ENCODE measurements at places on chromosomes 1 and 21. TPM values are rescaled to one million over a fixed set of nuclear protein-coding genes. Genes with fewer than 3 reads are reported as not detected.

CDC20 gene
- total RNA-seq = 182 TPM

MROH7 gene
- total RNA-seq = 0.14 TPM

OR2M3 gene
- total RNA-seq = not detected

SIK1 gene
- total RNA-seq = 9.0 TPM

TMEM269 gene
- total RNA-seq = 0.32 TPM

GRCh38 chr1:156064615-156065014 lies 3.7 kb downstream of the RAB25 start:
- H3K27me3 ChIP-seq = peaks cover 3% of the 10 kb centered on the region
- H3K4me3 ChIP-seq = no peak overlapping the region
- no peaks in the 10 kb centered on the region for H3K36me3 ChIP-seq
- no peak overlapping the region for H3K27ac ChIP-seq
- no peak for DNase-seq

GRCh38 chr1:60916199-60916598 lies 166.2 kb upstream of the NFIA start:
- H3K4me3 ChIP-seq = no peak overlapping the region
- no peak for DNase-seq
- peaks cover 4% of the 10 kb centered on the region for H3K27me3 ChIP-seq
- H3K4me1 ChIP-seq = no peaks in the 10 kb centered on the region
- no peak overlapping the region for H3K27ac ChIP-seq
- no peaks in the 10 kb centered on the region for H3K36me3 ChIP-seq

- H3K36me3 ChIP-seq = no peaks in the 10 kb centered on the region
- H3K4me3 ChIP-seq = no peak overlapping the region
- no peak overlapping the region for H3K27ac ChIP-seq
- H3K27me3 ChIP-seq = no peaks in the 10 kb centered on the region
- DNase-seq = no peak
- H3K4me1 ChIP-seq = no peaks in the 10 kb centered on the region
These were observed 19.8 kb upstream of the C1orf21 start for GRCh38 chr1:184366997-184367396.

GRCh38 chr1:169150641-169151337 lies 44.3 kb downstream of the ATP1B1 start:
- H3K27ac ChIP-seq = no peak overlapping the region
- no peaks in the 10 kb centered on the region for H3K27me3 ChIP-seq
- no peaks in the 10 kb centered on the region for H3K36me3 ChIP-seq

GRCh38 chr1:99004861-99005442 lies at the start of gene PLPPR5:
Gene PLPPR5 (minus strand): TSS chr1:99004861. CDS start chr1:99004671, 190 bp downstream.
- H3K4me3 ChIP-seq = peak within 1 kb of the TSS; percentile 54
- H3K36me3 ChIP-seq = no peaks in the 10 kb centered on the region
- no peak within 1 kb of the TSS for H3K27ac ChIP-seq
- peak; percentile 25 for DNase-seq
- H3K27me3 ChIP-seq = peaks cover 65% of the 10 kb centered on the region
- peaks cover 5% of the 10 kb centered on the region for H3K4me1 ChIP-seq

DNA sequence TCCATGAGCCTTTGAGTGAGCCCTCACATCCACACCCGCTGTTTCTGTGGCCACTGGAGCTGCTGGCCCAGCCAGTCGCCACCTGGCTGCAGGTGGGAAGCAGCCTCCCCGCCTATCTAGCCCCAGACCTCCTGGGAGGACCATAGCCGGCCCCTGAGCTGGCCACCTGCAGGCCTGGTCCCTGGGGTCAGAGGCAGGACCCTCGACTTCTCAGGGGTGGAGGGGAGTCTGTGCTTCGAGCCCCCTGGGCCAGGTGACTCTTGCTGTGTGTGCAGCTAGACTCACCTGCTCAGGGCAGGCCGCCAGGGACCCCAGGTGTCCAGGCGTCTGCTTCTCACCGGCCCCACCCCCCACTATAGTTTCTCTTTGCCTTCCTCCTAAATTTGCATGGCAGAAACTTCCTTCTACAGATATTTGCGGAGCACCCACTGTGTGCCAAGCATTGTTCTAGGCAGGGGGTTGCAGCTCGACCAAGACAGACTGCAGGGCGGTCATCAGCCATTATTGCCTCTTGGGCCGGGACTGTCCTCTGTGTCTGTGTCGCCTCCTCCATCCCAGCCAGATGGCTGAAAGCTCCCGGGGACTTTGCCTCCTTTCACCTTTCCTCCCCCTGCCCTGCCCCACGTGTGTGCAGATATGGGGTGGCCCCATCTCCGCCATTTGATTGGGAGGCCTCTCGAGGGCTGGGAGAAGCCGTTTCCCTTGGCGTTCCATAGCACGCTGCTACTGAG lies 27.3 kb downstream of the SPSB1 start:
- no peaks in the 10 kb centered on the region for H3K36me3 ChIP-seq
- H3K4me1 ChIP-seq = peaks cover 26% of the 10 kb centered on the region
- H3K27me3 ChIP-seq = no peaks in the 10 kb centered on the region
- DNase-seq = no peak

DNA sequence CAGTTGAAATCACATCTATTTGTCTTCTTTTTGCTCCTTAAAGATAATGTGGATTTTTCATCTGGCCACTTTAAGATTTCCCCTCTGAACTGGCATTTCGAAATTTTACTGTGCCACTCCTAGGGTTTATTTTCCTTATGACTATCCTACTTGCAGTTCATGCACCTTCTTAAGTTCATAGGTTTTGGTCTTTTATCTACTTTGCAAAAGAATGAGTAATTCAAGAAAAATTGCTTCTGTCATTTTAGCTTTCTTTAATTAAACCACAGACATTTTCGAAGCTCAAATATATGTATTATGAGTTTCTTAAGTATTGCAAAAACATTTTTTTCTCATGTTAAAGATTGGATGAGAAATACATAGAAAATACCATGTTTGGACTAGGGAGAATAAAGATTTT lies 1244.8 kb upstream of the TMPRSS15 start:
- DNase-seq = no peak
- no peak overlapping the region for H3K4me3 ChIP-seq
- H3K27ac ChIP-seq = no peak overlapping the region

- H3K27me3 ChIP-seq = no peaks in the 10 kb centered on the region
- DNase-seq = no peak
These were observed 47.9 kb upstream of the PRKACB start for GRCh38 chr1:84096176-84096575.

GRCh38 chr1:12580054-12580887 lies 37.7 kb downstream of the DHRS3 start:
- peak overlapping the region; percentile 49 for H3K27ac ChIP-seq
- H3K36me3 ChIP-seq = peaks cover 44% of the 10 kb centered on the region
- H3K4me1 ChIP-seq = peaks cover 3% of the 10 kb centered on the region
- DNase-seq = no peak
